ENCODE measurements at places on chromosomes 5 and 9.

- no peak for DNase-seq
Observed at GRCh38 chr5:14880688-14881087, 9.1 kb upstream of the ANKH start.

- DNase-seq, result no peak
Observed at GRCh38 chr5:111854186-111854585, 97.2 kb upstream of the NREP start.

- no peak for DNase-seq
Observed at GRCh38 chr9:131656356-131657036, 83.4 kb downstream of the RAPGEF1 start.

DNA sequence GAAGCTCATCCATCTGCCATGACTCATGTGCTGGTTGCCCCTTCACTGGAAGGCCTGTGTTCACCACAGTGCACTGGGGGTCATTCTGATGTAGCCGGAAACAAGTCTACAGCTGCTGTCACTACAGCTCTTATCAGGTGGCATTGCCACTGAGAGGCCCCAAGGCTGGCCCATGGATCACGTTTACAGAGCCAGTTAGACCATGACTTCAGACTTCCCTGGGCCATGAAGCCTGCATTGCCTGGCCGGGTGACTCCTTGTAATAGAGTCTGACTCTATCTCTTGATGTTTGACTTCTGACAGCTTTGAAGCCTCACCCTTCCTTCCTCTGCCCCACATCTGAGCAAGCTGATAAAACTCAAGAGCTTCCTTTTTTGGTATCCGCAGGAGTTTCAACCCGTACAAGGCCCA is 473.5 kb upstream of the DAP start:
- DNase-seq, result no peak

DNA sequence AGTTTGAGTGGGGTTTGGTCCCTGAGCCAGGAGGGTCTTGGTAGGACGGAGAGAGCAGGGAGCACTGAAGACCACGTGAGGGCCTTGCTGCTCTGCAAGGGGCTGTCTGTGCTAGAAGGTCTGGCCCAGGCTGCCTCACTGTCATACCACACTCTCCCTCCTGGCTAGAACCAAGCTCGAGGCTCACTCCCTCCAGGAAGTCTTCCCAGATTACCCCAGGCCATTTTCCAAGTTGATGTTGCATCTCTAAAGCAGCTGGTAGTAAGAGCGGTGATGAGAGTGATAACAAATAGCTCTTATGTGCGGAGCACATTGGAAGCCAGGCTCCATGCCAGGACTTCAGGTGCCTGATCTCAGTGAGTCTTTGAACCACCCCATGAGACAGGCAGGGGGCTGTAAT is 6.6 kb downstream of the MYMK start:
- no peak for DNase-seq
